ENCODE measurements at places on chromosomes 2 and 18.

DNA sequence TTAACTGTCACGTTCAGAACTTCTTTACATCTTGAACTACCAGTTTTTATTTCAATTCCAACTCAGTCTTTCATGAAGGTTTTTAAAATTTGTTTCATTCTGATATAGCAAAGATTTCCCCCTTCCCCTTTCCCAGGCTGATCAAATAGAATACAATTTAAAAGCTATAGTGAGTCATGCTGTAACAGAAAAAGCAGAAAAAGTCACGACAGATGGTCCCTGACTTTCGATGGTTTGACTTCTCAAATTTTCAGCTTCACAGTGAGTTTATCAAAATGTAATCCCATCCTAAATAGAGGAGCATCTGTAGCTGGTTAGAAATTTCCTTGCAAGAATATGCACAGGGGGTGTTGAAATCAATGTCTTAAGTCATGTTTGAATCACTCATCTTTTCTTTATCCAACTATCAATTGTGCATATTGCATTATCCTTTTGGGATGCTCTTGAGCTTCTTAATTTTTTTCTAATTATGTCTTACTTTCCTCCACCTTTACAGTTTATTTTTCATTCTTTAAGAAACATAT is 500.3 kb downstream of the LRP1B start:
- no peak for DNase-seq

- DNase-seq = no peak
These were observed 99.3 kb downstream of the STK39 start for GRCh38 chr2:168147830-168148794.

- DNase-seq = no peak
These were observed 9.3 kb downstream of the ST6GAL2 start for GRCh38 chr2:106876699-106877098.

DNA sequence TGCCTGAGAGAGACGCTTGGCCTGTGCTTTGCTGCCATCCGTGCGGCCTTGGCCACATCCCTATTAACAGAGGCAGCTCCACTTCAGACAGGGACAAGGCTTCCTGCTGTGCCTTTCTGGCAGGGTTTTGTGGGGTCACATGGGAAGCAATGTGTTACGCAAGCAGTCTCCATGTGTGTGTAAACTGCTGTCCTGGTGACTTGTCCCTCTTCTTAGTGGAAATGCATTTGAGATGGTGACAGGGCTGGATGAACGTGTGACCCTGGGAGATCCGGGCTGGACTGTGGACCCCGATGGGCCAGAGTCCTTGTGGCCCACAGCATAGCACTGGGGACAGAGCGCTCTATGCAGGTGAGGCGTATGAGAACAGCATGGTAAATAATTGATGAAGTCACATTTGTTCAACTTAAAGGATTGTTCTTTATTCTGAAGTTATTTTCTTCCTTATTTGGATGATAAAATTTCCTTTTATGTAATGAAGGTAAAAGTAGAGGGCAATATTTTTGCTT is 23.2 kb downstream of the ASB1 start:
- no peak for DNase-seq

- DNase-seq = no peak
These were observed 150.0 kb downstream of the ZNF385B start for GRCh38 chr2:179711375-179711774.

GRCh38 chr2:37501113-37501512 is 156.7 kb downstream of the QPCT start:
- DNase-seq = no peak

GRCh38 chr2:1055014-1055595 is 104.5 kb downstream of the SNTG2 start:
- DNase-seq = no peak

DNA sequence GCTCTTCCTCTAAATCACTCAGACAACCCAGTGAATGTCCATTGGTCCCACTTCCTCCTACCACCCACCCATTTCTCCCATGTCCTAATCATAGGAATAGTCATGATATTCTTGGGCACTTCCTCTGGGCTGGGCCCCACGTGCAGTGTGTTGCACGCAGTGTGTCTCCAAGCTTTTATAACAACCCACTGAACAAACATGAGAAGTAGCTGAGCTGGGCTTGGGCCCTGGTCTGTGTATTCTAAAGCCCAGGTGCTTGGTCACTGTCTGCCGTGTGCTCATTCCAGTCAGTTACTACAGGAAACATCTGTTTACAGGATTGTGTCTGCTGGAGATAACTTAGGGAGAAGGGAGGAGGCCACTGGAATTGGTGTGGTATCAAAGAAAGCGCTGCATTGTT is 64.2 kb upstream of the THOC1 start:
- DNase-seq = no peak

- DNase-seq = no peak
These were observed 834.9 kb upstream of the SALL3 start for GRCh38 chr18:78144669-78145068.

DNA sequence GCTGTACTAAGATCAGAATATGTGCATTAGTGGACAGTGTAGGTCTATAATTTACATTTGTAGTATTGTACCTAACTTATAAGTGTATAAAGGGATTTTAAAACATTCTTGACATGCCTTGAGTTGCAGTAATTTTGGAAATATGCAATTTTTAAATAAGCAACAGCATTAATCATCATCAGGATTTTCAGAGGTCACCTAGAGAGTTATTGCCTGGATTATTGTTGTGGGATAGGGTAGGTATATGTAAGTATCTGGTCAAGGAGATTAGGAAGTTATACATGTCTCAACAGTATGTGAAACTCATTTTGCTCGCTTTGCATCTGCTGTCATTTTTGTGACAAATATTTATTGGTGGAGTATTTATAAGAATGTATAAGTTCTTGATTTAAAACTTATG is 184.2 kb downstream of the WDR7 start:
- DNase-seq = no peak

DNA sequence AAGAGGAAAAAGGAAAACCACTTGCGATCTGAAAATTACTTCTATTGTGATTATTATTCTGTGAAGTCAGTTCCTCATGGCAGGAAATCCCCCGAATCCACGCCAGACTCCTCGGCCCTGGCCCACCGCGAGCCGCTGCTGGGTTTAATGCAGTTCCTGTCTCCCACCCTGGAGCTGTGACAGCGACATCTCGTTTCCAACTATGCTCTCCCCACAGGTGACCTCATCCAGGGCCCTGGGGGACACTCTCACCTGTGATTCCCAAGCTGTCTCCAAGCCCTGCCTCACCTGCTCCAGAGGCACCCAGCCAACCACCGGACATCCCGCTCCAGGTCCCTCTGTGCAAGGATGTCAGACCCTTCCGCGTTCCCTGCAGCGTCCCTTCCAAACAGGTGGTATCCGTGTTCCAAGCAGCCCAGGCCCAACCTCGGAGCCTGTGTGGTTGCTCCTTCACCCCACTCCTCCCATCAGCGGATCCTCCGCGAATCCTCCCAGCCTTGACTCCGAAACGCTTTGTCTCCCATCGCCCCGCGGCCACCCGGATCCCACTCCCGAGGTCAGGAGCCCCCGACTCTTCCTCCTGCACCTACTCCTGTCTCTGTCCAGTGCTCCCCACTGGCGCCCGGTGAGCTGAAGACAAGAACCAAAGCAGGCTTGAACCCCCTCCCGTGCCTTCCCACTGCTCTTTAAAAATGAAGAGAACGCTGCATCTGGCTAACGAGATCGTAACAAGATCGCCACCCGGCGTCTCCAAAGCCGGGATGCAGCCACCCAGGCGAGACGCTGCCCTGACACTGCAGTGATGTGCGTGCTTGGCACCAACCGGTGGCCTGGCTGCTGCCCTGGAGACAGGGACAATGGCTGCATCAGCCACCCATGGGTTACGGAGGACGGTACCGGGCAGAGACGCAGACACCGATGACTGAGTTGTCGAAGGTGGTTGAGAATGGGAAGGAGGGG is 96.5 kb downstream of the NDUFA10 start:
- DNase-seq = no peak

DNA sequence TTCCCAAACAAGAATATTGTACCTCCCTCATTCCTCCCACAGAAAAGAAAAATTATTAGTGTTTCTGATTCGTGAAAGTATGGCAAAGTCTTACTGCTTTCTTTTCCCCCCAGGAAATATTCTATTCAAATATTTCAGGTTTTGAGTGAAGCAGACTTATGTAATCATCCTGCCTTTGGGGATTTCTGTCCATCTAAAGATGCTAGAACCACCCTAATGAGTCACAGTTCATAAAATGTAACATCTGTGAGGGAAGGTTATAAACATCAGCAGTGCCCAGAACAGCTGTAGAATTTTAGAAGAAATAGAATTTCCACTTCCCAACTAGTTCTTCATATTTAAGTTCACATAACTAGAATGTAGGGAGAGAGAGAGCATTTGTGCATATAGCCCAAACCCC is 39.0 kb downstream of the EEF1B2 start:
- no peak for DNase-seq

DNA sequence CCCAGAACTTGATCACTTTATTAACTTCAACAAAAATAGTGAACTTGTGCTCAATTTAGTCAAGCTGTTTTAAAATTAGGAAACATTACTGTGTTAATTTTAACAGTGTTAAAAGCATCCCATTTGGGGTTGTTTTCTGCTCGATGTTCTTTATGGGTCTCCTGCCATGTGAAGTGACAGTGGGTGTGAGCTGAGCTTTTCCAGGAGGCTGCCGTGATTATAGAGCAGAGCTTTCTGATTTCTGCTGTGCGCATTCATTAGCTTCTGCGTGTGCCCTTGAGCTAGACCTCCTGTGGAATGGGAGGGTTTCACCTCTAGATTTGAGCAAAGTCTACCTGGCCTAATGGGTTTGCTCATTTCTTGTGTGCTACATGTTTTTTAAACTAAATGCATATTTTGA is 121.5 kb downstream of the WDSUB1 start:
- DNase-seq = no peak

DNA sequence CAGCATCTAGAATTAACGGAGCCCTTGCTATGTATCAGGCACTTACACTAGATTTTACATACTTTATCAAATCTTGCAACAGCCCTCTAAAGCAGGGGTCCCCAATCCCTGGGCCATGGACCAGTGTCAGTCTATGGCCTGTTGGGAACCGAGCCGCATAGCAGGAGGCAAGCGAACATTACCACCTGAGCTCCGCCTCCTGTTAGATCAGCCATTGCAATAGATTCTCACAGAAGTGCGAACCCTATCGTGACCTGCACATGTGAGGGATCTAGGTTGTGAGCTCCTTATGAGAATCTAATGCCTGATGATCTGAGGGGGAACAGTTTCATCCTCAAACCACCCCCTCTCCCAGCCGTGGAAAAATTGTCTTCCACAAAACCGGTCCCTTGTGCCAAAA is 13.4 kb downstream of the DNAJB2 start:
- no peak for DNase-seq

DNA sequence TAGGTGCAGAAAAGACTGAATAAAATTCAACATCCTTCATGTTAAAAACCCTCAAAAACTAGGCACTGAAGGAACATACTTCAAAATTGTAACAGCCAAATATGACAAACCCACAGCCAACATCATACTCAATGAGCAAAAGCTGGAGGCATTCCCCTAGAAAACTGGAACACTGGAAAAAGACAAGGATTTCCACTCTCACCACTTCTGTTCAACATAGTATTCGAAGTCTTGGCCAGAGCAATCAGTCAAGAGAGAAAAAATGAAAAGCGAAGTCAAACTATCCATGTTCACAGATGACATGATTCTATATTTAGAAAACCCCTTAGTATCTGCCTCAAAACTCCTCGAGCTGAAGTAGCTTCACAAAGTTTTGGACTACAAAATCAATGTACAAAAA is 282.3 kb downstream of the PID1 start:
- DNase-seq = no peak

GRCh38 chr2:18980786-18981430 is 377.5 kb downstream of the OSR1 start:
- no peak for DNase-seq

DNA sequence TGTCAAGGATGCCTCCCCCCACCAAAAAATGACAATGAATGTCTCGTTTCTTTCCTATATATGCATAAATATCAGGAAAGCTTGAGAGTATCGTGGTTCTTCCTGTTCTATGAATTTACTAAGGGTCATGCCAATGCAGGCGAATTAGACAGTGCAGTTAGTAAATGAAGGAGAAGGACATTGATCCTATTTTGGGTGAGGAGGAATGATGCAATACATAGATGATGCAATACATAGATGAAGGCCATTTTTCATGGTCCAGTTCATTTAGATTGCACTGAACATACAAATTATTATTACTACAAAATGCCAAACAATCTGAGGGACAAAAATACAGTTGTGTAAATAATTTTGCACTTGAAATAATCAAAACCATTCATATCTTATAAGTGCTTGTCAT is 1265.0 kb downstream of the LRP1B start:
- no peak for DNase-seq

GRCh38 chr2:225272173-225272572 is 127.3 kb upstream of the NYAP2 start:
- DNase-seq = no peak

DNA sequence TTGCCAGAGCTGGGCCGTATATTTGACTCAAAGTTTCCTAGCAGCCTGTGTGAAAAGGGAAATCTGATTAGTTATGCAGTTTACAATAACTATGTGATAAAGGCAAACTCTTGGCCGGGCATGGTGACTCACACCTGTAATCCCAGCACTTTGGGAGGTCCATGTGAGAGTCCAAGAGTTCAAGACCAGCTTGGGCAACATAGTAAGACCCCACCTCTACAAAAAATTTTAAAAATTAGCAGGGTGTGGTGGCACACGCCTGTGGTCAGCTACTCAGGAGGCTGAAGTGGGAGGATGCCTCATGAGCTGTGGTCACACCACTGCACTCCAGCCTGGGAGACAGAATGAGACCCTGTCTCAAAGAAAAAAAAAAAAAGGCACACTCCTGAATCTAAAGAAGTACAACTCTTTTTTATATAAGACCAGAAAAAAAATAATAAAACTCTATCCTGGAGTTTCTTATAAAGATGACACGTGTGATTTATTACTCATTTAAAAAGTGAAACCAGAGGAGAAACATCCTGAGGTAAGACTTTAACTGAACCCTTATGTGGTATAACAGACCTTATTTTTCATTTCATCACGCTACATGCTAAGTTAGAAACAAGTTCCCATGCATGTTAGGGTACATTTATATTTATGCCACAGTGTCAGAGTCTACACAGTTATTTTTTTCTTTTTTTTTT is 32.6 kb upstream of the KCMF1 start:
- DNase-seq = no peak

DNA sequence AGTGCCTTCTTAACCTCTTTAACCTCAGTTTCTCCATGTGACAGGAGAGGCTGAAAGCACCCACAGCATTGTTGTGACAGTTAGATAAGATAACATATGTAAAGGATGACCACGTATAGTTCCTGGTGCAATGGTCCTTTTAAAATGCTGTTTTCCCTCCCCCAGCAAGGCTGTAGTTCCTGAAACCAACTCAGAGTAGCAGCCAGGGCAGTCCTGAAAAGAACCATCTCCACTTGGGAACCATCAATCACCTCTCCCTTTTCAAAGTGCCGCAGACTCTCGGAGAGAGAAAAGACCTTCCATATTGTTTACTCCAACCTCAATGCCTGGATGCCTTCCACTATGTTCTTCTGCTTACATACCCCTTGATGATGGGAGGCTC is 158.8 kb downstream of the DDX1 start:
- DNase-seq = no peak

- no peak for DNase-seq
These were observed 106.4 kb upstream of the SERTAD2 start for GRCh38 chr2:64760128-64760527.

Measured in stimulated activated CD4-positive, alpha-beta T cell treated with anti-CD3 and anti-CD28 coated beads, TNF-alpha, amount 100 ng/mL, for 4 hours (primary cell).